HS-27A (cell line): ENCODE measurements at places on chromosomes 4 and X.
A peak's percentile ranks its signal among the peaks of the same experiment; 100 is the strongest.

- DNase-seq: no peak
Measured at GRCh38 chr4:16192631-16193518, 33.4 kb downstream of the TAPT1 start.

DNA sequence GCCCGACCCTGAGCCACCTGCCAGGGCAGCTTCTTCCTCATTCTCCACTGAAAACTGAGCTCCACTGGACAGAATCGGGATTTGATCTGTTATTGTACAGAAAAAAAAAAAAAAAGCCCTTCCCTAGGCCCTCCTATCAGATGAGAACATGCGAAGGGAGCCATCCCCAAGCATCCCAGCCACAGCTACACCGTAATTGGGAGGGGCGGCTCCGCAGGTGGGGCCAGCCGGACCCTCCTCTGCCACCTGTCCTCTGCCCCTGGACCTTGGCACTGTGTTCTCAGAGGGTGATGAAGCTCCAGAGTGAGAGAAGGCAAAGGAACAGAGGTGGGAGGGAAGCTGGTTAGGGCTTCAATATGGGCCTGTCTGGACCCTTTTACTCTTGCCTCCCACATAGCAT lies 240.0 kb upstream of the PSAPL1 start:
- DNase-seq: no peak

DNA sequence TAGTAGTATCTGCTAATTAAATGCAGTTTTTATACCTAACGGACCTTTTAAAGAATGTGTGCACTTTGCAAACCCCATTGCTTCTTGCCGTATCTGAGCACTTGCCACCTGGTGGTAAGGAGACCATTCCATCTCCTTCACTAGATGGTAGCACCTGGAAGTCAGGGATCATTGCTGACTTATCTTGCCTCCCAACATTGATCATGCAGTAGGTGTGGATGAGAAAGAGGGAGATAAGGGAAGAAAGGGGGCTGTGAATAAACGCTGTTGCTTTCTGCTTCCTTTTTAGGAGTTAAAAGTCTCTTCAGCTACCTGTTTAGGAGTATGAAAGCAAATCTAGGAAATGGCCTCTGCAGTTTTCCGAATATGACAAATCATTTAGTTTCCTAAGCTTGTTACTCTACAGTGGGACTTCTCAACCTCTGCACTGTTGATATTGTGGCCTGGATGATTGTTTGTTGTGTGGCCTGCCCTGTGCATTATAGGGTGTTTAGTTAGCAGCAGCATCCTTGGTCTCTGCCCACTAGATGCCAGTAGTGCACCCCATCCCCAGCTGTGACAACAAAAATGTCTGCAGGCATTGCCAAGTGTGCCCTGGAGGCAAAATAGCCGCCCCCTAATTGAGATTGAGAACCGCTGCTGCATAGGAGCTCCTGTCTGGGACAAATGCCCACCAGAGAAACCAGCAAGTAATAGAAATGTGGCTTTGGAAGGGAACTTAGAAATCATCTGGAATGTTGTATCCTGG lies 38.8 kb downstream of the GAB1 start:
- no peak for DNase-seq

- DNase-seq: no peak
Measured at GRCh38 chr4:17173300-17173699, 274.9 kb upstream of the LDB2 start.

DNA sequence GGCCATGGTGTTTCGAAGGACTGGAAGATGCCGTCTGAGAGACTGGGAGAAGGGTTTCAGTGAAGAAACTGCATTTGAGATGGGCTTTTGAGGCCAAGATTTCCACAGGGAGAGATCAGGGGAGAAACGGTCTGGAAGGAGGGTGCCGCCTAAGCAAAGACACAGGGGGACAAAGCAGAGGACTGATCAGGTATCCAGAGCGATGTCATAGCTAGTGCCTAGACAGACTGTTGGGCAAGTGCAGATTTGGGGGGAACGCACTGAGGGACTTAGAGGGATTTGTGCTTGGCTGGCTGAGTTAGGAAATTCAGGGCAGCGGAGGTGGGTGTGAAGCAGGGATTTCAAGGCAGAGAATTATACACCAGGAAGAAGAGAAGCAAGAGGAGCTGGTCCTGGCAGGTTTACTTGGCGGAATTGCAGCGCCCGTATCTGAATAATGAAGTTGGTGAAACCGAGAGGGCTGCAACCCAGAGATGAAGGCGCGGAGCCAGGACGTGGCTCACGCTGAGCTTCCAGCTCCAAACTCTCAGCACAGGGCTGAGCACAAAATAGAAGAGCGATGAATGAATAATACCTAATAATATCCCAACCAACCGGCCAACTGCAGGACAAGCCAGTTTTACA lies 106.9 kb downstream of the MAML3 start:
- no peak for DNase-seq

DNA sequence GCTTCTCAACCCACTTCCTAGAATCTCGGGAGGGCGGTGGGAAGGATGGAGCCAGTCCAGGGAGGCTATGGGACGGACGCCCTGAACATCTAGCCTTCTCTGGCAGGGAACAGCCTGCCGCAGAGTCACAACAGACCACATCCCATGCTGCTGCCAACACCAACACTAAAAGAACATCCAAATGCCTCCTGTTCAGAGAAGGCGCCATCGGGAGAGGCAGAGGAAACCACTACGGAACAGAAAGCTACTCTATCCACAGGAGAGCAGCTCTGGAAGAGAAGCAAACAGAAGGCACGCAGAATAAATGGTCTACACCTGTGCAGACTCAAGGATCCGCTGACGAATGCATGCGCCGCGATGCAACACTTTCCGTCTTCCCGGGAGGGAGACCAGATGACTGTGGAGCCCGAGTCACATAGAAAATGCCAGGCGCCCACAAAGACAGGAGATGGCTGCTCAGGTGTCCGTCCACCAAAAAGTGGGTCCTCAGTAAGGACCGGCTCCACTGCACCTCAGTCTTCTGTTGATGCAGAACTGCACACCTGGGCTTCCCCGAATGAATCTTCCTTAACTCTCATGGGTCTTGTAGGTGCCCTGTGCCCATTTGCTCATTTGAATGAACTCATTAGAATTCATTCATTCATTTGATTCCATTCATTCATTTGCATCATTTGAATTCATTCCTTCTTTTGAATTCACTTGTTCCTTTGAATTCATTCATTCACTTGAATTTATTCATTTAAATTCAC lies 217.5 kb downstream of the DHRSX start:
- DNase-seq: no peak

DNA sequence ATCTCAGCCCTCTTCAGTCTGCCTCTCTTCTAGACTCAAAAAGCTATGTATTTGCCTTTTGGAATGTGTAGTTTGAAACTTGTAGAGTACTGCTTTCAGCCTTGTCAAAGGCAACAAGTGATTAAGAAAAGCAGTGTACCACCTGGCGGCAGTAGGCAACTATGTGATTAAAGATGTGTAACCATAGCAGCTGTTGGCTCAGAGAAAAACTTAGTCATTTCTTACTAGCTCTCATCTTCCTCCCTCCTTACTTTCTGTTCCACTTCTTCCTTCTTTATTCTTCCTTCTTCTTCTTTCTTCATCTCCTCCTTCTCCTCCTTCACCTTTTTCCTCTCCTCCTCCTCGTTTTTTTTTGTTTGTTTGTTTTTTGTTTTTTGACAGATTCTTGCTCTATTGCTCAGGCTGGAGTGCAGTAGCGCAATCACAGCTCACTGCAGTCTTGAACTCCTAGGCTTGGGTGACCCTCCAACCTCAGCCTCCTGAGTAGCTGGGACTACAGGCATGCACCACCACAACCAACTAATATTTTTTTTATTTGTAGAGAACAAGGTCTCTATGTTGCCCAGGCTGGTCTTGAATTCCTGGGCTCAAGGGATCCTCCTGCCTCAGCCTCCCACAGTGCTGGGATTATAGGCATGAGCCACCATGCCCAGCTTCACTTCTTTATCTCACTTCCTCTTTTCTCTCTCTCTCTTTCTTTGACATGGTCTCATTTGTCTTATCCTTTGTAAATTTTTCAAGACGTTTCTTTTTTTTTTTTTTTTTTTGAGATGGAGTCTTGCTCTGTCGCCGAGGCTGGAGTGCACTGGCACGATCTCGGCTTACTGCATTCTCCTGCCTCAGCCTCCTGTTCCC lies 32.6 kb downstream of the ABHD18 start:
- no peak for DNase-seq

GRCh38 chr4:125808570-125808969 lies 493.8 kb downstream of the FAT4 start:
- DNase-seq: no peak

GRCh38 chrX:34300871-34301270 lies 168.8 kb upstream of the FAM47A start:
- no peak for DNase-seq

DNA sequence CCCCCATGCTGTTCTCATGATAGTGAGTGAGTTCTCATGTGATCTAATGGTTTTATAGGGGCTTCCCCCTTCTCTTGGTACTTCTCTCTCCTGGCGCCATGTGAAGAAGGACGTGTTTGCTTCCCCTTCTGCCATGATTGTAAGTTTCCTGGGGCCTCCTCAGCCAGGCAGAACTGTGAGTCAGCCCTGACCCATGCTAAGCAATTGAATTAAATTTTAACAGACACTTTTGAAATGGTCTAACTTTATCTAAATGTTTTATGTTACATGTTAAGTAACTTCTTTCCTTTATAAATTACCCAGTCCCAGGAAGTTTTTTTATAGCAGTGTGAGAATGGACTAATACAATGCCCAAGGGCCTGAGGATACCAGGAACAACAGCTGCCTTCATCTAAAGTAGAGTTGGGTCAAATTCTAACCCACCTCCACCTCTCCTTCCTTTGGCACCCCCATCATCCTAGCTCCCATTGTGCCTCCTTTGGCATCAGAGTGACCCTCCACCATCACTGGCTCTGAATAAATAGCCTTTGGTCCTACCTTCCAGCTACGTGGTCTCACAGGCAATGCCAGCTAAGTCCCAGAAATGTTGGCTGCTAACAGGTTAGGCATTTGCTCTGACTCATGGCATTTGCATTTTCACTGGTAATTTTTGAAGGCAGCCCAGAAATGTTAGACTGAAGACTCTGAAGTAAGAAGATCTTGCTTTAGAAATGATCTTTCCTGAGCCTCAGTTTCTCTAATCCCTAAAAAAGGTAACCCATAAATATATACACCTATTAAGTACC lies 182.1 kb downstream of the MOSPD2 start:
- peak; percentile 22 for DNase-seq

DNA sequence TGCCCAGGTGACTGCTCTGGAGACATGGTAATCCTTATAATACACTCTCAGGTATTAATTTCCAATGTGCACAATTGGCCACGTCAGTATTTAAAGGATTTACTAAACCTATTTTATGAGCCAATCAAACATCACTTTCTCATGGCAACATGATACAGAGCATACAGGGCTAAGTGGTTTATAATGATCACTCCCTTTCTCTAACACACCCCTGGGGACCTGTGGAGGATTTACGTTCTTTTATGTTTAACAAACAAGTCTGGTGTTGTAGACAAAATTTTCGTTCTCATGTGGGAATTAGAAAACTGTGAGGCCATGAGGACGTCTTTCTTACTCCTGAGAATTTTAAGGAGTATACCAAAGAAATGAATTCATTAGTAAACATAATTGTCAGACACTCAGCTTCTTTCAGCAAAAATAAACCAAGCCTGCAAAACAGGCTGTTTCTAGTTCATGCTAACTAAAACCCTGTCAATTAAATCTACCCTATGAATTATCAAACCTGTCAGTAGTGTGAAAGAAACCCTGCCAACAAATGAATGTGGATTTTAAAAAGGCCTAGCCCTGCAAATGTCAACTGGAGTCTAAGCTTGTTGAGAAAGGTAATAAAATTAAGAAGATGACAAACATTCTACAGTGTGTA lies 155.8 kb downstream of the PDGFC start:
- no peak for DNase-seq

GRCh38 chrX:15293451-15293850 lies 22.0 kb downstream of the ASB11 start:
- no peak for DNase-seq

DNA sequence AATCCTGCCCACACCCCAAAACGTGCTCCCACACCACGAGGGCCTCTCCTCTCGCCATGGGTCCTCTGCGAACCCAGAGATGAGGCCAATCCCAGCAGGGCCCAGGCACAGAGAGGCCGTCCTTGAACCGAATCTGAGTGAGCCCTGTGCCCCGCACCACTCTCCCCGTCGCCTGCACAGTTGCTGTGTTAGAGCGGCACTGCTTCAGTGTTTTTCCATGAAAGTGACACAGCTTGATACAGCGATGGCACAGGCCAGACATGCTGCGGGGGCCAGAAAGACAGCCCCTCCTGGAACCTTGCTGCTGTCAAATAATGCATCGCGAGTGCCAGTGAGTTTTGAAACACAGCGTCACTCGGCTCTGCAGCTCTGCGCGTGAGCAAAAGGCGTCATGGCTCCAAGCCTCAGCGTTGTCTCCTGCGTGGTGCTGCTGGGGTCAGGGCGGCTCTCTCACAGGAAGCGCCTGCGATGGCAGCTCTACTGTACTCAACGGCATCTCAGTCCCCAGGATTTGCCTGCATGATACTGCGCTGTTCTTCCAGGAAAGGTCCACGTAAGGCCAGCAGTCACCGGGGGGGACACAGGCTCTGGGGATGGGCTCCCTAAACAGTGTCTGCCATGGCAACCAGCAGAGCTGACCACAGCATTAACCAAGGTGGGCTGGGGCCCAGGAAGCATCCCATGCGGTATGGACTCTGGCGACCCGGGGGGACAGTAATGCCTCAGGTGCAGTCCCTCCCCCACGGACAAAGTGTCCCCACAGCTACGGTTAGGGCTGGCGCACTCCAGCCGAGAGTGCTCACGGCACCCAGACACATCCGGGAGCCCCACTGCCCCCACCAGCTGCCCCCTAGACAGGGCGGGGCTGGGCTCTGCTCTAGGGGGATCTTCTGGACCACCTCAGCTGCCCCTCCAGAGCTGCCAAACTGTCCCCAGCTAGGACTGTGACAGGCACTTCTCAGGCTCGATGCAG lies 63.1 kb downstream of the ACOX3 start:
- no peak for DNase-seq

- DNase-seq: no peak
Measured at GRCh38 chrX:25968920-25969319, 169.2 kb upstream of the MAGEB18 start.

GRCh38 chr4:166635367-166635766 lies 598.9 kb downstream of the SPOCK3 start:
- DNase-seq: no peak

DNA sequence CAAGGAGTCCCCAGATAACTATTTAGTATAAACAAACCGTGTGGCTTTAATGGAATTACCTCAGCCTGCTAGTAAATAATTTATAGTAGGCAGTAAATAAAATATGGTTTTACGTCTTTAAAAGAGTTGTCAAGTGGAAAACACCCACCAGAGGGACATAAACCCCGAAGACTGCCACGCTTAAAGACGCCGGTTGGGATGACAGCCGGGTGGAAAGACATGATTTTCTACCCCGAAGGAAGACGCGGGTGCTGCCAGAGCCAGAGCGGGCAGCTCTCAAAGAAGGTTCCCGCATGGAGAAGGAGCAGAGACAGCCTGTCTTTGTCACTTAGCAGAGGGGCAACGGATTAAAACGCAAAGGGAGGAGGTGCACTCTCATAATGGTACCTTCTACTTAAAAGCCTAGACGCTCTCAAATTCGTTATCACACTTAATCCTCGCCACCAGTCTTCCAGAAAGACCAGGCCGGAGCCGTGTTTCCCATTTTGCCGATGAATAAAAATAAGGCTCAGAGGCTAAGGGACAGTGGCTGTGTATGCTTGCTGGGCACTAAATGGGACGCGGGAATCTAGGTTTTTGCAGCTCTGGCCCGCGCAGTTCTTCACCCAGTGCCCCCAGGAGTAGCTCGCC lies 140.5 kb upstream of the ZIC3 start:
- DNase-seq: no peak

- no peak for DNase-seq
Measured at GRCh38 chr4:3221184-3221494, 27.8 kb upstream of the MSANTD1 start.
